ENCODE measurements at places on chromosomes 6 and 20.
A peak's percentile ranks its signal among the peaks of the same experiment; 100 is the strongest.

- DNase-seq: peak; percentile 64
Observed at GRCh38 chr6:21423106-21423854, 170.3 kb upstream of the SOX4 start.

DNA sequence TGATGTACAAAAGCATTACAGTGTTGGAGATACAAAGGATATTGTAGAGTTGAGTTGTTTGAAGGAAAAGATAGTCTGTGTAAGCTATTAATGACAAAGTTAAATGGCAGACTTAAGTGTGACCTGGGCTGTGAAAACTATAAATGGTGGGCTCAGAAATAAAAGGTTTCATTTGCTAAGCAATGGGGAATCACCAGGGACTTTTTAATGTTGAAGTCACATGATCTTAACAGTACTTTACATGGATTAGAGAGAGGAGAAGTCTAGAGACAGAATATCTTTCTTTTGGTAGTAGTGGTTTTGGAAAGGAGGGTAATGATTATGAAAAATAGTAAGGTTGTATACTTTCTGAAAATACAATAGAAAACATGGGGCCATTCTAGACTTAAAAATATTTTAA is 67.1 kb downstream of the SCAF8 start:
- DNase-seq: no peak

DNA sequence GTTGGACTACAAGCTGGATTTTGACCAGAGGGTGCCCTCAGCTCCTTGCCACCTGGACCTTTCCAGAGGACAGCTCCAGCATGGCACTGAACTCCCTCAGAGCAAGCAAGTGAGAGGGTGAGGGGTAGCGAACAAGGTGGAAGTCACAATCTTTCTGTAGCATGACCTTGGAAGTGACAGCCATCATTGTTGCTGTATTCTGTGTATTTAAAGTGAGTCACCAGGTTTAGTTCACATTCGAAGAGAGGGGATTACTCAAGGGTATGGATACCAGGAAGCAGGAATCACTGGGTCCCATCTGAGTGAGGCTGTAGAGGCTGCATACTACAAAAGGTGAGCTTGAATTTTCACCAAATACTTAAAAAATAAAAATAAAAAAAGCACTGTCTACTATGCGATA is 280.0 kb upstream of the SPTLC3 start:
- no peak for DNase-seq

GRCh38 chr6:154814063-154814462 is 80.8 kb downstream of the SCAF8 start:
- no peak for DNase-seq

GRCh38 chr20:61317966-61318530 is 66.0 kb downstream of the CDH4 start:
- no peak for DNase-seq

DNA sequence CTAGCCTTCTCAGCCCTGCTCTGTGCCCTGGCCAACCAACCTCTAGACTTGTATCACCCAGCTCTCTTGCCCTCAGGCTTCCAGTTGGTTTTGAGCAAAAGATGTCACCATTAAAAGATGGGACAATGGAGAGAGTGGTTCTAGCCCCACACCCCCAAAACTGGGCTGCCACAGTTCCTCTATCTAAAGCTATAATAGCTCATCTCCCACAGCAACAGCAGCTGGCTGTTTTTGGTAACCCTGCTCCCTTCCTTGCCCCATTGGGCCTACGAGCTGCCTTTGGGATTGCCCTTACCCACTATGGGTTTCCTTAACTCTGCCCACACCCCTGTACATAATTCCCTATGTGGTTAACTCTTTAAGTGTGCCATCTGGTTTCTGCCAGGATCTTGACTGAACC is 7.6 kb upstream of the SRSF3 start:
- DNase-seq: no peak

GRCh38 chr6:69729870-69730449 is 66.8 kb downstream of the LMBRD1 start:
- no peak for DNase-seq

DNA sequence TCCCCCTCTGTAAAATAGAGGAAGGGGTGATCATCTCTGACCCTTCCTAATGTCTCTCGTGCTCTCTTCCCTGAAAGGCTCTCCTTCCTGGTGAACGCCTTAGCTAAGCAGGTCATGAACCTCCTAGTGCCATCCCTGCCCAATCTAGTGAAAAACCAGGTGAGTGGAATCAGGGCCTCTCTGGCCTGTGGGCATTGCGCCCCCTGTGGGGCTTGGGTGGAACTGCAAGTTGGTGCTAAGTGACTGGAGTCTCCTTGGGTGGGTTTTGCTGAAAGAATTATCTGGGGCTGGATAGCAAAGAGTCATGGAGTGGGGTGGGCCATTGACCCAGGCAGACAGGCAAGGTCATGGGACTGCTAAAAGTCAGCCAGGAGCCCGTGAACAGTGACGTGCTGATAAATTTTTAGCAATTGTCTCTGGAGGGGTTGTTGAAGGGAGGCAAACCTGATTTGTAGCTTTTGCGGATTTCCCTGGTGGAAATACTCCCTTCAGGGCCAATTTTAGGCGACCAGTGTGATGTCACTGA is 8.9 kb downstream of the BPIFB1 start:
- peak; percentile 74 for DNase-seq

DNA sequence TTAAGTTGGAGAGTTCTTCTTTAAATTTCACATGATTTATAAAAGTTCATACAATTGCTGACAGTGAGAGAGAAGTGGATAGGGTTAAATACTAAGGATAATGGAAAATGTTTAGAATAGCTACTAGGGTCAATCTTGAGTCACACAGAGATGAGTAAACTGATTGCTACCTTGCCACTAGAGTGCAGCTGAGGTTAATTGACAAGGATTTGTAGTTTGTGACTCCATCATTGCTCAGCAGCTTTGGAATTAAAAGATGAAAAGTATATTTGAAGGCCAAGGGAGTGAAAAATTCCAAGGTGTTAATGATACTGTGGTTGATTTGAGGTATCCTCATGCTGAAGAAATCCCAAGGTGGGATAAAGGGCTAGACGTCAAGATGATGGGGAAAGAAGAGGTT is 524.0 kb downstream of the UTRN start:
- no peak for DNase-seq

- no peak for DNase-seq
Observed at GRCh38 chr6:150346346-150346745, 22.5 kb upstream of the IYD start.

Measured in Caco-2 (cell line).